Left lung (tissue), 14 donors: ENCODE measurements at places on chromosomes 6 and 20. TPM values are rescaled to one million over a fixed set of nuclear protein-coding genes. Genes with fewer than 3 reads are reported as not detected.

The MBOAT1 gene
- 19.4 TPM for polyA plus RNA-seq

The PGBD1 gene
- 12.4 TPM for polyA plus RNA-seq

The ENPP1 gene
- polyA plus RNA-seq, result 1.8 TPM

The TFAP2B gene
- polyA plus RNA-seq, result not detected

The SAPCD1 gene
- polyA plus RNA-seq, result 8.5 TPM

The PAX1 gene
- polyA plus RNA-seq, result not detected

The OTOR gene
- polyA plus RNA-seq, result not detected

The TSBP1 gene
- polyA plus RNA-seq, result 0.40 TPM

The SLC13A3 gene
- 6.1 TPM for polyA plus RNA-seq

The SLC17A3 gene
- polyA plus RNA-seq, result not detected

The HMGN4 gene
- 79.8 TPM for polyA plus RNA-seq

The REM1 gene
- polyA plus RNA-seq, result 8.7 TPM

The CST2 gene
- 0.37 TPM for polyA plus RNA-seq

The TRIM31 gene
- 0.58 TPM for polyA plus RNA-seq

The CRIP3 gene
- polyA plus RNA-seq, result 7.6 TPM

The ERGIC3 gene
- 374 TPM for polyA plus RNA-seq

The TRMT6 gene
- 12.0 TPM for polyA plus RNA-seq

The VPS52 gene
- 86.0 TPM for polyA plus RNA-seq

The PSMA7 gene
- 167 TPM for polyA plus RNA-seq

The TAGAP gene
- 1.5 TPM for polyA plus RNA-seq
